Activated CD4-positive, alpha-beta memory T cell treated with anti-CD3 and anti-CD28 coated beads for 36 hours (primary cell): ENCODE measurements at places on chromosomes 11 and 22.

DNA sequence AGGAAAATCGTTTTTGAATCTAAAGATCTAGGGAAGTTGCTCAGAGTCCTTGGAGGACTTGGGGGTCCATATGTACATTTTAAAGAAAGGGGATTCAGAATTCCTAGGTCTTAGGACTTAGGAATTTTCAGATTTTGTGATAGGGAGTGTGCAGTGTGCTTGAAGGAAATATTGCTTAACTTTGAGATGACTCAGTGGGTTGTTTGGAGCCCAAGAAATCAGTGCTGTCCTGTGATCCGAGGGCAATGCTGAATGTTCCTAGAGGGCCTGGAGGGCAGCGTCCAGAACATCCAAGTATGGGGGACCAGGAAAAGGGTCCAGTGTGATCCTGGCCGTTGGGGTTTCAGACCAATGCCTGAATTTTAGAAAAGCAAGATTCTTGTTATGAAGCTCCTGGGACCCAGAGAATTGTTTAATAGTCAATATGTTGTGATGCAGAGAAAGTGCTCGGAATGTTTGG is 3.1 kb upstream of the IGF2 start:
- no peak for DNase-seq

DNA sequence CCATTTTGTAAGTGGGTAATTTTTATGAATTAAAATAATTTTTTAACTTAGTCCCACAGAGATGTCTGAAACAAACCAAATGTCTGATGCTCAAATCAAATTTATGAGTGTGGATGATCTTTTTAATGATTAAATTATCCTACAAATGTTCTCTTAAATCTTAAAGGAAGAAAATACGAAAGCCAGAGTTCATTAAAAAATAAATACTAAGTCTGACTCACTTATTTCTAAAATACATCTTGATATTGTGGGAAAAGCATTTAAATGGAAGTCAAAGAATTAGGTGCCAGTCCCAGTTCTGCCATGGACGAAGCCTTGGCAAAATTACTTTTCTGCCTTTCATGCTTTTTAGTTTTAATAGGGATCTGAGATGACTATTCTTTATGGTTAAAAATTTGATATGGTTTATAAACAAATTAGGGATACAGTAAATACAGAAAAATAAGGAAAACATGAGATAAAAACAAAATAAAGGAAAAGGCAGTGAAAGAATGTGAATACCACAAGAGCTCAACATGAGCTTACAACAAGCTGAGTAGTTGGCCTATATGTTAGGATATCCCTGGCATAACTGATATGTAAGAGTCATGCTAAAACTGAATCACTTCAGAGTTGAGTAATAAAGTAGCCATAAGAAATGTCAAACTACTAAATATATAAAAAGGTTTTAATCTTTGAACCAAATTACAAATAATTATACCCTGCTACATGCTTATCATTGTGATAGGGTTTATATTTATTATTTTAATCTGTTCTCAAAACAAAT is 9.2 kb downstream of the CCDC34 start:
- no peak for DNase-seq

DNA sequence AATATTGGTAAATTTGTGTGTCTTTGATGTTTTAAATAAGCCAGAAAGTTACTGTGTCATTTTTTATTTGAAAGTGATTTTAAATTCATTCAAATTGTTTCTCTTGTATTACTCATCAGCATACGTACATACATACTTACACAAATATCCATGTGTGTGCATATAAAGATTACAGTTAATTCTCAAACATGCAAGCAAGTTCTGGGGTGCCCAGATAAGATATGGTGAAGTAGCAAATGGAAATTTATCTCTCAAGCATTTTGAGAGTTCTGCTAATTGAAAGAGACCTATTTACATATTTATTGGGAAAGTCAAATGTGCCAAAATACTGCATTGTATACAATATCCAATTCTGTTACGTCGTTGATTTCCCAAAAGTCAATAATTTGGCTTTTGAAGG is 1024.0 kb upstream of the CNTN5 start:
- no peak for DNase-seq

GRCh38 chr11:59201353-59201752 is 11.4 kb downstream of the MPEG1 start:
- no peak for DNase-seq

DNA sequence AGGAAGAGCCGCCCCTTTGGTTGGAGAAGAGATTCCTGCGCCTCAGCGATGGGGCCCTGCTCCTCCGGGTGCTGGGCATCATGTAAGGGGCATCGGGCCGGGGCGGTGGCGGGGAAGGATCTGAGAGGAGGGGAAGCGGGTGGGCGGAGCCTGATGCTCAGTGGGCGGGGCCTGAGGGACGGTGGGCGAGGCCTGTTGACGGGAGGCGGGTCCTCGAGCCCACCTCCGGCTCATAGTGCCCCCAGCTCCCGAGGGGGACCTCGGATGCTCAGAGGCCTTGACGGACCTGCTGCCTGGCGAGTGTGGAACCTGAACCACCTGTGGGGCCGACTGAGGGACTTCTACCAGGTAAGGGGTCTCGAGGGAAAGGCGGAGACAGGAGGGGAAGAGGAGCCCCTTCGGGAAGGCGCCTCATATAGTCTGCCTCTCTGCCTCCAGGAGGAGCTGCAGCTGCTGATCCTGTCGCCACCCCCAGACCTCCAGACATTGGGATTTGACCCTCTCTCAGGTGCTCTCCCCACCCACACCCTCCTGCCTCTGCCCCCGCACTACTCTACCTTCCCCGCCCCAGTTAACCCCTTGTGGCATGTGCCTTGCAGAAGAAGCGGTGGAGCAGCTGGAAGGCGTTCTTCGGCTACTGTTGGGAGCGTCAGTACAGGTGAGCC is 799 bp downstream of the CCDC88B start:
- DNase-seq, result peak; percentile 87

DNA sequence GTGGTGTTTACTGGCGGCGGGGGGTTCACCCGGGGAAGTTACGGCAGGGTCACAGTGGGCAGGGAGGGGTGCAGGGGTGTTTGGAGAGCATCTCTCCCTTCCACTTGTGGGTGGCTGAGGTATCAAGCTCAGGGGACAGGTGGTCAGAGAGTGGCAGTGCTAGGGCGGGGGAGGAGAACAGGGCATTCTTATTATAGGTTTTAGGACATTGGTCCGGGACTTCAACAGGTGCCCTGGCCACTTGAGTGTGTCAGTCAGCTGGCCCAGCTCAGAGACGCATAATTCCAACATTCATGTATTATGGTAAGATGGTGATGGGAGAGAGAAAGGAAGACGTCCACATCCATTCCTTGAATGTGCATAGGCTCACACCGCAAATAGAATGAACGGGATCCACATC is 101.7 kb downstream of the TEAD1 start:
- DNase-seq, result no peak

DNA sequence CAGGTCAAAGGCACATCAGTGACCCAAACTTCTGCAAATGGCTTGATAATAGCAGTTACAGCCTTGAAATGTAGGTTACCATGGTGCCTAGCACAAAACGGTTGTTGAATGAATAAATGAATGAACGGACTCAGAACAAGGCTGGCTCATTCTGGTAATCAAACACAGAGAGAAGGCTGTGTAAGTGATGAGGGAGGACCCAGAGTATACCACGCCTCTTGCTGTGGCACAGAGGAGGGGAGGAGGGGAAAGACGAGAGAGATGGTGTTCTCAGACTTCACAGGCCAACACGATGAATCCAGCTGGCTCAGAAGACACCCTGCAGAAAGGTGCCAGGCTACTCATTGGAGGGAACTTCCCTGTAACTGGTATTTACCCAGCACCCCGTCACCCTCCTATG is 38.3 kb downstream of the PC start:
- no peak for DNase-seq

DNA sequence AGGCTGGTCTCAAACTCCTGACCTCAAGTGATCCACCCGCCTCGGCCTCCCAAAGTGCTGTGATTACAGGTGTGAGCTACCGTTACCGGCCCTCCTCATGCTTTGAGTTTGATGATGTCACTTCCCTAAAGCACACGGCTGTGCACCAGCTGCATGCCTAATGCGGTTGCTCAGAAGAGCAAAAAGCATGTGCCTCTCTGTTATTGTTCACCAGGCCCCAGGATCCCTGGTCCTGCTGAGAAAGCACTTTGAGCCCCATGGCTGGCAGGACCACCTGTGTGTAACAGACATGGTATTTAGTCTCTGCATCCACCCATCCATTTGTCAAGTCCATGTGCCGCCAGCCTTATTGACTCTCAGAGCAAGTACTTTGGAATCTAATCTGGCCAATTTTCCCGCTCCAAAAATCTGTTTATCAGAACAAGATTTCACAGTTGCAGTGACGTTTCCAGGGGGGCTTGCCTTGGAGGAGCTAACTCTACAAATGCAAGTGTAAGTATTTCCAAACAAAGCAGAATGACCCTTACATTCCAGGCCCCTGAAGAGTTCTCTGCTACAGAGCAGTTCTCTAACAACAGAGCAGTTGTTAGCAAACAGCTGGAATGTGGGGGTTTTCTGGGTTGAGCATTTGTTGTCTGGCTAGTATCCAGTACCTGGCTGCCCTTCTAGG is 89.4 kb downstream of the LDLRAD3 start:
- no peak for DNase-seq

DNA sequence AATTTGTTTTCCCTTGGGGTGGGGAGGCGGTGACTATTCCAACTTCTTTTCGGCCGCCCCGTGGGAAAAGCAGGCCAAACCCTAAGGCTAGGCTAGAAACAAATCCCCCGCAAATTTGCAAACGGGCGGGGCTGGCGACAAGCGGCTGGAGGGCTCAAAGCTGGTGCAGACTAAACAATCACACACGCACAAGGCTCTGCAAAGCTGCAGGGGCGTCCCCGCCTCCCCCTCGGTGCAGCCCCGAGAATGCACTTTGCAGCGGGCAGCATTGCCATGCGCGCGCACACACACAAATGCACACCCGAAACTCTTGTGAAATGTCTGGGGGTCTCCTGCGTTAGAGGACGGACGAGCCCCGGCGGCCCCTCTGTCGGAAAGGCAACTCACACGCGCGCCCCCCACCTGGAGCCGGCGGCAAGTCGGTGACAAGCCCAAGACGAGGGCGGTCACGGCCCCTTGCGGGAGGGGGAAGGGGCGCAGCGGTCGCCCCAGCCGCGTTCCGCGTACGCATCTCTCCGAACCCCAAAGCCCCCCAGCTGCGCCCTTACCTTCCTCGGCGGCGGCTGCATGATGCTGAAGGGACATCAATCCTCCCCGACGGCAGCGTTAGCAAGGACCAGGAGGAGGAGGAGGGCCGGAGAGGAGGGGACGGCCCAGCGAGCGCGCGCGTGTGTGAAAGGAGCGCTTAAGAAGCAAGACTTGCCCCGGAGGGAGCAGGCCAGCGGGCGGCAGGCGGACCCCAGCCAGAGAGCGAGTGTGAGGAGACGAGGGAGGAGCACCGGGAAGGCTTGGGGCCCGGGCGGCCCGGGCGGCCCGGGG is 600 bp downstream of the FCHSD2 start:
- DNase-seq, result peak; percentile 70

GRCh38 chr11:65712633-65713076 is 603 bp downstream of the KAT5 start:
- DNase-seq, result no peak

DNA sequence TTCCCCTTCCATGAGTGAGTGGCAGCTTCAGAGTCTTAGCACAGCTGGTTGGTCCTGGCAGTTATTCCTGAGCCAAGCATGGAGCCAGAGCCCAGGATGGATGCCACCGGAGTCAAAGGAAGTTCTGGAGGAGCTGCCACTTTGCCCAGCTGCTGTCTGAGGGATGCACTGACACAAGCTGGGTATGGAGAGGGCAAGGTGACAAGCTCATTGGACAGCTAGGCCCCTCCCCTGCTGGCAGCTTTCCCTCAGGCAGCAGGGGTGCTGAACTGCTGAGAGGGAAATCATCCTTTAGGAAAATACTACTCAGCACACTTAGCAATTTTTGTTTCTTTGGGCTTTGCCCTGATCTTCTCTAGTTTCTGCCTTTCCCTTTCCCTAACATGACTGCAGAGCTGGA is 99.3 kb upstream of the SESN3 start:
- DNase-seq, result no peak

GRCh38 chr11:60005360-60005759 is 11.6 kb upstream of the OOSP4B start:
- DNase-seq, result no peak

DNA sequence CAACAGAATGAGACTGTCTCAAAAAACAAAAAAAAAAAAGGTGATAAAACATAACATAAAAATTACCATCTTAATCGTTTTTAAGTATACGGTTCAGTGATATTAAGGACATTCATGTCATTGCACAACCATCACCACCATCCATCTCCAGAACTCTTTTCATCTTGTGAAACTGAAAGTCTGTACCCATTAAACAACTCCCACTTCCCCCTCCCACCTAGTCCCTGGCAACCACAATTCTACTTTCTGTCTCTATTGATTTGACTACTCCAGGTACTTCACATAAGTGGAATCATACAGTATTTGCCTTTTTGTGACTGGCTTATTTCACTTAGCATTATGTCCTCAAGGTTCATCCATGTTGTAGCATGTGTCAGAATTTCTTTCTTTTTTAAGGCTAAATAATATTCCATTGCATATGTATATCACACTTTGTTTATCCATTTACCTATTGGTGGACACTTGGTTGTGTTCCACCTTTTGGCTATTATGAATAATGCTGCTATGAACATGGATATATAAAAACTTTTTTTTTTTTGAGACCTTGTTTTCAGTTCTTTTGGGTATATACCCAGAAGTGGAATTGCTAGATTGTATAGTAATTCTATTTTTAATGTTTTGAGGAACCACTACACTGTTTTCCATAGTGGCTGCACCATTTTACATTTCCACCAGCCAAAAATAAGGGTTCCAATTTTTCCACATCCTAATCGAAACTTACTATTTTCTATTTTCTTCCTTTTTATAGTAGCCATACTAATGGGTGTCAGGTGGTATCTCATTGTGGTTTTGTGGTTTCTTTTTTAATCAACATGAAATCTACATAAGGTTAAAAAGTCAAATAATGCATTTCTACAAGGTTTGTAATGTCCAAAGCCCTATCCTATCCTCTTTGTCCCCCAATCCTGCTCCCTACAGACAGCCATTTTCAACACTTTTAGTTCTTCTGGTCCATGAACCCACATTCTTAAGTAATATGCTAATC is 23.4 kb upstream of the PIK3C2A start:
- peak; percentile 63 for DNase-seq

DNA sequence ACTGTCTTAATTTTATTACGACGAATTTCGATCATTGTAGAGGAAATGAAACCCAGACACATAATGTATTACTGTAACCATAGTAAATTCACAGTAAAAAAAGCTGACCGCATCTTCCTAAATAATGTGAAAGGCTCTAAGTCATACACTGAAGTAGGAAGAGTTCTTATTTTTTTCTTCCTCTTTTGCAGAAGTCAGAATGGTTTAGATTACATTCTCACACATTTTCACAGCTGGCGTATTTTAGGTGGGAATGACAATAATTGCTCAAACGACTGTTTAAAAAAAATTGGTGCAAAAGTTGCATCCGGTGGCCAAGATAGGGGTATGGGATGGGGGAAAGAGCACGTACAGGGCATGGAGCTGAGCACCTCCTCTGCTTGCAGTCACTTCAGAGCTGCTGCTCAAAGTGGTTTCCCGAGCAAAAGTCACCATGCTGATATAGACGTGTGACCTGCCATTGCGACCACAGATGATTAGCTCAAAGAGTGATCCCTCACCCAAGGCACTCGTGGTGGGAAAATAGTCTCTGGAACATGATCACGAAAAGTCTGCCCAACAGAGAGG is 35.3 kb downstream of the MMP13 start:
- DNase-seq, result no peak

GRCh38 chr11:94792451-94792850 is 24.3 kb downstream of the AMOTL1 start:
- no peak for DNase-seq
